ENCODE measurements at places on chromosomes 3 and 15.
A peak's percentile ranks its signal among the peaks of the same experiment; 100 is the strongest.

DNA sequence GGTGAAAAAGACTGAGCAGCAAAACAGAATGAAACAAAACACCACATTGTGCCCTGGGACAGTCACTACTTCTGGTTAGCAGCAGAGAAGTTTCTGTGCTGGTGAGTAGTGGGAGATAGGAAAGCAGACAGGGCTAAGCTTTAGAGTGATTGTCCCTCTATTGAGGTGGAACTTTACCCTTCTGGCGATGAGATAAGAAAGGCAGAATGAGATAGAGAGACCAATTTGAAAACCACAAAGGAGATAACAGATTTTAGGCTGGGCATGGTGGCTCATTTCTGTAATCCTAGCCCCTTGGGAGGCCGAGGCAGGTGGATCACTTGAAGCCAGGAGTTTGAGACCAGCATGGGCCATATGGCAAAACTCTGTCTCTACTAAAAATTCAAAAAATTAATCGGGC, 208.5 kb downstream of the TBL1XR1 start:
- DNase-seq, result no peak

- DNase-seq, result no peak
These were observed 56.0 kb downstream of the ATP2B2 start for GRCh38 chr3:10449436-10449835.

DNA sequence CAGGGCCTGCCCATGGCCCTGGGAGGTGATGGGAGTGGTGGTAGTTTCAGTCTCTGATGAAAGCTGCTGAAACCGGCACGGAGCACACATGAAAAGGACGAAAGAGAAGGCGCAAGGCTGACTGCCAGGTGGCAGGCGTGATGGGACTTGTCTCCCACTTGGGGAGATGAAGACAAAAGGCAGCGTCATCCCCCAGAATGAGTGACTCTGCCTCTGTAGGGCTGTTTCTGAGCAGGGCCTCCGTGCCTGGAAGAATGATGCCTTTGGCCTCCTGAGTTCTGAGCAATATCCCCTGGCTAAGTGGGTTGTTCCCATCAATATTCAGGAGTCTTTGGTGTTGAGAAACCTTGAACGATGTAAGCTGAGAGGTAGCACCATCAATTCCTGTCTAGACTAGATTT, 237.8 kb downstream of the OPA1 start:
- no peak for DNase-seq

DNA sequence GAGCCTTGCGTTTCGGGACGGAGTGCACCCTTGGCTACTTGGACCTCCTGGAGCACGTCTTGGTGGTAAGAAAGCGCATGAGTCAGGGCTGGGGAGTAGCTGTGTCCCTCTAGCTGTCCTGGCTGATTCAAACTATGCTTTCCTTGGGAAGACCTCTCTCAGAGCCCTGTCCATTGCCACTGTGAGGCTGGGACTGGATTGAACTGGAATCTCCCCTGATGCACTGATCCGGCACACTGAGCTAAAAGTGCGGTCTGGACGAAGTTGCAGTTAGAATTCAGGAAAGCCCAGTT, 232.6 kb upstream of the TPM1 start:
- DNase-seq, result no peak

GRCh38 chr3:36823806-36824205, 59.5 kb upstream of the DCLK3 start:
- DNase-seq, result no peak

- DNase-seq, result no peak
These were observed 24.0 kb upstream of the SPRED1 start for GRCh38 chr15:38228618-38229017.

GRCh38 chr15:79973456-79974195, 2.6 kb upstream of the BCL2A1 start:
- DNase-seq, result no peak

DNA sequence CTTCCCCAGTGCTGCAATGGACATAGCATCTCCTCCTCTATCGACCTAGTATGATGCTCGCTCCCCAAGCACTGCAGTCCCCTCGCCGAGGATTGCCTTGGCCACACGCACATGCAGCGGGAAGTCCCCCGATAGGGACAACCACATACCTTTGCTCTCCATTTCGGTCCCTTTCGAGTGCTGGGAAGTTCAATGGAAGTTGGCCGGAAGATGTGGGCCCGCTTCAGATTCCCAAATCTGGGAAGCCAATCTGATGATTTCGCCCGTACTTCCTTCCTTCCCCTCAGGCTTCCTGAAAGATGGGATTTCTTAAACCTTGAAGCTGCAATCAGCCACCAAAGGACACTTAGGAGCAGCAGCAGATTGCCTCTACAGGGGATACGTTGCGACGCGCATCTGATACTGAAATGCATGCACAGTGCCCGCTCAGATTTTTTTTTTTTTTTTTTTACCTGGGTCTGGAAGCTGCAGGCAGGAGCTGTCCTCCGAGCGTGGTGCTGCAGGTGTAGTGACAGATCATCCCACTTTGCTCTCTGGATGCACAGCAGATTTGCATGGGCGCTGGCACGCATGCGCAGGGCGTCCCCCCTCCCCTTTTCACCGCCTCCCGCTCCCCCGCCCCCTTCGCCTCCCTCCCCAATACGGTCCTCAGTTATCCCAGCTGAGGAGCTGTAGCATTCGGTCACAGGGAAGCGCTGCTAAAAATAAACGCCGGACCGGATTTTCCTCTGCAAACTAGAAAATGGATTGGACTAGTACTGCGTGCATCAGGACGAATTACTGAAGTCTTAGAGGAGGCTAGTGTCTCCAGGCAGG, at the start of gene FGF12:
FGF12 (minus strand) TSS at position 510 of the 816 bp plus-strand sequence.
- DNase-seq, result peak; percentile 86

- no peak for DNase-seq
These were observed 65.8 kb downstream of the COL6A5 start for GRCh38 chr3:130411320-130411719.

DNA sequence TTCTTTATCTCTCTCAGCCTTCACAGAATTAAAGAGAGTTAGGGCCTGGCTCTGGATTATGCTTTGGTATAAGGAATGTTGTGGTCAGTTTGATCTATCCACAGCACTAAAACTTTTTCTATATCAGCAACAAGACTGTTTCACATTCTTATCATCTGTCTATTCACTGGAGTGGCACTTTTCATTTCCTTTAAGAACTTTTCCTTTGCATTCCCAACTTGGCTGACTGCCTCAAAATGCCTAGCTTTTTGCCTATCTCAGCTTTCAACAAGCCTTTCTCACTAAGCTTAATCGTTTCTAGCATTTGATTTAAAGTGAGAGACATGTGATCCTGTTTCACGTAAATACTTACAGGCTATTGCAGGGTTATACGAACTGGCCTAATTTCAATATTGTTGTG, 471.8 kb downstream of the GBE1 start:
- DNase-seq, result no peak

DNA sequence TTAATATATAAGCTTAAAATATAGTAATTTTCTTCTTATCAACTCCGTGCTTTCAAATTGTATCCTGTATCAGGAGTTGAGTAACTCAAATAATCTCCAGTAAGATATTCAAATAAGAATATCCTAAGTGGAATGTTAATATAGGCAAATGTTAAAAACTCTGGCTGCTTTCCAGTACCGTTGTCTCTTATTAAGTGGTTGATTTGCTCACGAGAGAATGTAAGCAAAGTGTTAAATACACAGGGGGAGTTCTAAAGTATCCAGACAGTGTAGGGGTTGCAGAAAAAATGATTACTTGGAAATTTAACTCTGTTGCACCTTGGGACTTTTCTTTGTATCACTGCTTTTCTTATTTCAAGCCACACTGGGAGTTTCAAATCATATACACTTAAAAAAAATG, 478.9 kb upstream of the TBL1XR1 start:
- no peak for DNase-seq

DNA sequence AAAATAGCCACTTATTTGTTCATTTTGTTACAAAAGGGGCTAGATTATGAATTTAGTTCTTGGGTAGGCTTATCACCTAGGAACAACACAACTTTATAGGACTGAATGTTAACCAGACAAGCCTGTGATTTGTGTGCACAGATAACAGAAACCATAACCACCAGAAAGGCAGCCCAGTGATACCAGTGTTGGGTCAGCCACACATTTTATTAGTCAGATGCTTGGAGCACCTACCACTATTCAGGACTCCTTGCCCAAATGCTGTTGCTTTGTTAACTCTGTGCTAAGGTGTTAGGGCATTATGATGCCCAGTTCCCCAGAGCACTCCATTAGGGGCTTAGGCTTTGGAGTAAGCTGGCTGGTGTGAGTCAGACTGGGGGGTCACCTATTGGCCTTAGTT, 22.5 kb downstream of the PLCL2 start:
- no peak for DNase-seq

DNA sequence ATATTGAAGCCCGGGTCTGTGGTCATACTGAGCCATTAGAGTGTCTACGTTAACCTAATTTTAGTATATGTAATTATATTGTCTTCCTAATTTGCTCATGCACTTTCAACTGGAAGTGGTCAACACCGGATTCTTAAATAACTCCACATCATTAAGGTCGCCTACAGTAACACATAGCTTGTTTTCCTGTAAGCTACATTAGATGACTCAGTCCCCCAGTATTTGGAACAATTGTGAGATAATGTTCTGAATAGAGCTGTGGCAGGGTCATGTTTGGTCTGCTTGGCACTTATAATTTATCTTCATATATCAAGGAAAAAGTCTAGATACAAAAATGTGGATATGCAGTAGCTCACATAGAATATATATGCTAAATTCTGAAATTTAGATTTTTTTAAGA, 486.2 kb downstream of the IGSF11 start:
- DNase-seq, result no peak

DNA sequence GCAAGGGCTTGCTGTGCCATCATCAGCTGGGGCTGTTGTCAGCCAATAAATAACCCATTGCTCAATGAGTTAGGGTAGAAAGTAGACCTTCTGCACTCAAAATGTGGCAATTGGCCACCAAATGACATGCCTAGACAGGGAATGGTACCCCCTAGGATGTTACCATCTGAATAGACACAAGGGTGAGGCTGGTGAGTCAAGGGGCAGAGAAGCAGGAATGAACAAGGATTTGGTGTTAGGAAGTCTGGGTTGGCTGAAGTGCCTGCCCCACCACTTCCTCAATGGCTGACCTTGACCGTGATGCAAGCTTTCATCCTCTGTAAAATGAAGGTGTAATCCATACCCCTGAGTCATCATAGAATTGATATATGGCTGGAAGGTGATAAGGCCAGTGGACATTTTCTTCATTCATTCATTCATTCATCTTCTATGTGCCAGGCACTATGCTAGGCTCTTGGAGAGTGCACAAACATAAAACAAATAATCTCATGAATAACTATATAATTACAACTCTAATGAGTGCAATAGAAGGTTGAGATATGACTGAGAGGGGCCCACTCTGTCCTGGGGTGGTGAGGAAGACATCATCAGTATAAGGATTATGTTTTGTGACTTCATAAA, 4.4 kb upstream of the CA12 start:
- no peak for DNase-seq

GRCh38 chr3:38043486-38043885, 4.5 kb downstream of the DLEC1 start:
- DNase-seq, result no peak

DNA sequence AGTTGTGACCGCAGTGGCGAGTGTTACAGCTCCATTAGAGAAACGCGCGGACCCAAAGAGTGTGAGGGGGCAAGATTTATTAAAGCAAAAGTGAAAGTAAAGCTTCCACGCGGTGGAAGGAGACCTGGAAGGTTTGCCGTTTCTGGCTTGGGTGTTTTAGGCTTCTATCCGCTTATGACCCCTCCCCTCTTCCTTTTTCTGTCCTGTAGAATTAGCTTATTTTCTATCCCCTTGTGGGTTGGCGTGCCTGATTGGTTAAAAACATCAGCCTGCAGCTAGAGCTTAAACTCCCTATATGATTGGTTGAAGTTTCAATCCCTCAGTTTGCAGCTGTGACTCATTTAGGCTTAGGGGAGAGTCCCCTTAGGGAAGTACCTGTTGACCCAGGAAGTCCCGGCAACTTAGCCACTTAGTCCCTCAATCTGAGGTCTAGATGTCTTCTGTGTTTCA, 39.6 kb downstream of the C3orf38 start:
- no peak for DNase-seq

DNA sequence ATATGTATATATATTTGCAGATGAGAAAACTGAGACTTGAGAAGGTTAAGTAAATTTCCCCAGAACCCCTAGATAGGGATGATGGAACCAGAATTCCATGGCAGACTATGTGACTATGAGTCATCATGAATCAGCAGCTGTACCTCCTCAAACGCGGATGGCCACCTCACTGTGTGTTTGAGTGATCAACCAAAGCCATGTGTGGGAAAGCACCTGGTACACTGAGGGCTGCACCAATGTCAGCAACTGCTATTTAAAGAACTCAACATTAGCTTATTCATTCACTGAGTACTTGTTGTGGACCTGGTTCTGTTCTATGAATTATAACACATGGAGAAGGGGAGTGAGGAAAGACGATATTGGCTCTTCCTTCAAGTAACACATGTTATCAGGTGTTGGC, 377.0 kb downstream of the GAP43 start:
- DNase-seq, result no peak

- DNase-seq, result no peak
These were observed 59.7 kb upstream of the MAGI1 start for GRCh38 chr3:66098436-66098835.

- DNase-seq, result no peak
These were observed 16.3 kb downstream of the SV2B start for GRCh38 chr15:91116113-91117067.

DNA sequence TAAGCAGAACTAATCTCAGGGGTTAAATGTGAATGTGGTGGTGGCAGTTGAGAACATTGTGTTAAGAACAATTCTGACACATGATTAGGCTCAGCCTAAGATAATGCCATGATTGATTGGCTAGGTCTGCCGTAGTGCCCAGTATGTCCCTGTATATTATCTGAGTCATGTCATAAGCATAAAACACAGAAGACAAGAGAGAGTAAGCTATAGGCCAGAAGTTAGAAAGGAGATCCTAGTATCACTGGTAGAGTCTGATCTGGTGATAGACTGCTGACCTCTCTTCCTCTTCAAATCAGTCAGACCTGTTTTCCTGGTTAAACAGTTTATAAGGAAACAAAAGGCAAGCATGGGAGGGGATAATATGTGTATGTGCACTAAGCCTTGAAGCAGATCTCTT, 30.1 kb upstream of the ATP8B4 start:
- no peak for DNase-seq

- DNase-seq, result no peak
These were observed 301.7 kb downstream of the NTRK3 start for GRCh38 chr15:87954793-87955192.

DNA sequence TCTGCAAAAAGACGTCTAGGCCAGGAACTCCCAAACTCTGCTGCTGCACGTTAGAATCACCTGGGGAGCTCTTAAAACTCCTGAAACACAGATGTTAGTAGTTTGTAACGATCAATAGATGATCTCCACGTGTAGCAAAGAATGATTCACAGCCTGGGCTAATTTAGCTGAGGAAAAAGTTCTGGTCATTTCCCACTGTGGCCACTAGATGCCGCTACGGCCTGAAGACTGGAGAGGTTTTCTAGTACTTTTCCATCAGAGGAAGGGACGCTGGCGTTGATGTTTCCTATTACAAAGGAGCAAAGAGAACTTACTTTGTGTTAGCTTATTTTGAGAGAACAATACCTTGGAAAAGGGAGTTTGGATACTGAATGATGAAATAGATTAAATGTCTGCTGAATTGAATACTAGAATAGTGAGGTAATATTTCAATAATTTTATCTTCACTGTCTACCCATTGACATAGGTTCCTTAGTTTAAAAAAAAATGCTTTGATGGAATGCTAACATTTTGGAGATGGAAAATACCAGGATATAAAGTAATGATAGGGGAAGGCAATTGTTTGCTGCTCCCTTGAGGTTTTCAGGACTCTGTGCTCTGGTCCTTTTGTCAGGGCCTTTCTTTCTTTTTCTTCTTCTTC, 159.1 kb downstream of the P3H2 start:
- DNase-seq, result peak; percentile 84
